ENCODE measurements at places on chromosomes 7 and 10. TPM values are rescaled to one million over a fixed set of nuclear protein-coding genes. Genes with fewer than 3 reads are reported as not detected.

The NOS3 gene
- total RNA-seq, result 9.4 TPM

DNA sequence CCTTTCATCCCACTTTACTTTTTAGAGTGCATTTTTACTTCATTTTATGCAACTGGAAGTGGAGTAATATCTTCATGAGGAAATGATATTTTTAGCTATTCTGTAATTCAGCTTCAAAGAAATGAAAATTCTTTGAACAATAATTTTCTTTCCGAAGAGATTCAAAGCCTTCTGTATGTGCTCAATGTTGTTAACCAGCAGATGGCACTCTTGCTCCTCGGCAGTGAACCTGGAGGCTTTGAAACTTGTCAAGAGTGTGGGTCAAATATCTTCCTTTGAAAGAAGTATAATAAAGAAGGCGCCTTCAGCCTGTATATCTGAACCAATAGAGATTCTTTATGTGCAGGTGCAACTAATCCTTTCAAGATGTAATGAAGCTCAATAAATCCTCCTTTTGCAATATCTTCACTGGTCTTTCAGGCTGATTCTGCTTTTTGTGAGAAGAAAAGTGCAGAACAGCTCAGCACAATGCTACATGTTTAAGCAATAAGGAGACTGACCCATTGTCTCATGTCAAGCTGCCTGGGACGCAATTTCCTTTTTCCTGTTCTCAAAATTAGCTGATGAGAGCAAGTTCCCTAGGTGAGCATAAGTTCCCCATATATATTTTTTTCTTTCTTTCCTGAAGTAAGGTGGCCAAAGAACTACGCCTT lies 258.4 kb downstream of the SEMA3A start:
- DNase-seq, result peak; percentile 39

The POLR2J gene
- 47.4 TPM for total RNA-seq

- DNase-seq, result no peak
Measured at GRCh38 chr7:48017674-48018073, 11.2 kb downstream of the SUN3 start.

DNA sequence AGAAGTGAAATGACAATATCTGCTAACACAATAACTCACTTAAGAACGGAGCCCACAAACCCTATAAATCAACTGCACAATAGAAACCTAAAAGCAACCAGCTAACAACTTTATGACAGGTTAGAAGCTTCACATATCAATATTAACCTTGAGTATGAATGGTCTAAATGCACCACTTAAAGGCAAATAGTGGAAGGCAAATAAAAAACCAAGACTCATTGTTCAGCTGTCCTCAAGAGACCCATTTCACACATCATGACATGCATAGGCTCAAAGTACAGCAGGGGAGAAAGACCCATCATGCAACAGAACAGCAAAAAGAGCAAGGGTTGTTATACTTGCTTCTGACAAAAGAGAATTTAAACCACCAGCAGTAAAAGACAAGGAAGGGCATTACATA lies 46.8 kb downstream of the CDC14C start:
- no peak for DNase-seq

The C10orf67 gene
- 0.43 TPM for total RNA-seq

The SFXN2 gene
- 0.50 TPM for total RNA-seq

DNA sequence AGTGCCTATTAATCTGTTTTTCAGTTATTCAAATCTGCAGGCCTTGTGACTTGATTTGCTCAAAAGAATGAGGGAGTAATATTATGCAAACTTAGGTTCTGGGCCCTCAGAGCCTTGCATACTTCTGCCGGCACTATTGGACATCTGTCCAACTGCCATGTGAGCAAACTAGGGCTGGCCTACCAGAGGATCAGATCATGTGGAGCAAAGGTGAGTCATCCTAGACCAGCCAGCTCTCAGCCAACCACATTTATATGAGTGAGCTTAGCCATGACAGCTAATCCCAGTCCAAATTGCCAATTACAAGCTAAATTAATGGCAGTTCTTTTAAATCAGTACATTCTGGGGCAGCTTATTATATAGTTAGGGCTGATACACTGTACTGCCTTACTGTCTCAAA lies 69.6 kb downstream of the SDHAF3 start:
- DNase-seq, result no peak

GRCh38 chr10:77463499-77463898 lies 174.1 kb downstream of the KCNMA1 start:
- DNase-seq, result no peak

DNA sequence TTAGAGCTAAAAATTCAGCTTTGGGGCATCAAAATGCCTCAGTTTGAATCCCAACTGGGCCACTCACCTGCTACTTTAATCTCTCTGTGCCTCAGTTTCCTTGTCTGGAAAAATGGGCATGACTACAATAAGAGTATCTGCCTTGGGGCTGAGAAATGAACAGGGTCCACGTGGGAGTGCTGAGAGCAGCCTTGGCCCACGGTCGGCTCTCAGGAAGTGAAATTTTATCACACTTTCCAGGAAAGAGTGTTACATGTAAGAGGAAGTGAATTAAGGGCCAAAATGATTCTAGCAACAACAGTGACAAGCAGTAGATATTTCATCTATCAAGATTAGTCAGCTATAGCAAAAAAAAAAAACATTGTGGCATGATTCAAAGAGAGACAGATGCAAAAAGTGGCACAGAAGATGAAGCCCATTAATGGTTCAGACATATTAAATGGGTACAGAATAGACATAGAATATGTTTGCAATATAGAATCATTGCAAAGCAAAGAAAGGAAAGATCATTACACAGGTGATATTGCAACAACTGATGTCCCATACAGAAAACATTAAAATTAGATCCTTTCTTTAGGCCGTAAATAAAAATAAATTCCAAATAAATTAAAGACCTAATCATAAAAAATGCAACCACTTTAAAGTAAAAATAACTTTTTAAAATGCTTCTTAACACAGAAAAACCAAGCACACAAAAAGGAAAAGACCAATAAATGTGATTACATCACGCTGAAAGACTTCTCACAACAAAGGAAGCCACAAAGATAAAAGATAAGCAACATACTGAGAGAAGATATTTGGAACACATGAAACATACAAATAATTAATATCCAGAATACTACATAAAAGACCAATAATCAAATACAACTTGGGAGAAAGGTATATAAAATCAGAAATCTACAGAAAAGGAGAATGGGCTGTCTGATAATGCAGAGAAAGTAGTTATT lies 4.3 kb downstream of the TMEM273 start:
- DNase-seq, result no peak

The HOXA7 gene
- not detected for total RNA-seq

The CPXM2 gene
- total RNA-seq, result 2.6 TPM

The MALRD1 gene
- 0.19 TPM for total RNA-seq

The RSPH10B2 gene
- not detected for total RNA-seq

The RPP30 gene
- total RNA-seq, result 29.5 TPM

DNA sequence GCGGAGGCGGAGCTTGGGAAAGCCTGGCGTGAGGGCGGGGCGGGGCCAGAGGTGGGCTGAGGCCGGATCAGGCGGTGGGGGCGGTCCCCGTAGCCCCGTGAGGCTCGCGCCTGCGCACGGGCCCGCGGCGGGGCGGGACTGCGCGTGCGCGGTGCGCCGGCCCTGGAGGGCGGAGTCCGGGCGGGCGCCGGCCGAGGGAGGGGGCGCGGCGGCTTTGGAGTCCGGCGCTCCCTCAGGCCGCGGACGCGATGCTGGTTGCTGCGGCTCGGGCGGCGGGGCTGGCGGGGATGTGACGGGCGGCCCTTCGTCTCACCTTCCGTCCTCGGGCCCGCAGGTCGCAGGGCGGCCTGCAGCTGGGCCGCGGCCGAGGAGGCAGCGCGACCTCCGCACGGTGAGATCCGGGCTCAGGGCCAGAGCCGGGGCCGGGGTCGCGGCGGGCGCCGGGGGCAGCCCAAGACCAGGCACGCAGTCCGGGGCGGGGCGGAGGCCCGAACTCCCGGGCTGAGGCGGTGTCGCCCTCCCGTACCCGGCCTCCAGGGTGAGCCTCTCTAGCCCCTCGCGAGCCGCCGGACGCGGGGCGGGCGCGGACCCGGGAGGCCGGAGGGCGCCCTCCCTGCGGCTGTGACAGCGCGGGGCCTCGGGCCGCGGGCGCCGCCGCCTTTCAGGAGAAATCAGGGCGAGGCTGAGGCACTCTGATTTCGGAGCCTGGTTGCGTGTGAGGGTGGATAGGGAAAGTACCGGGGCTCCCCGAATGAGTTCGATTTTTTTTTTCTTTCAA lies at the start of gene CCSER2:
CCSER2 (plus strand) TSS at position 172 of the 778 bp plus-strand sequence. CDS start 42,464 bp downstream, outside the sequence.
- peak; percentile 98 for DNase-seq

DNA sequence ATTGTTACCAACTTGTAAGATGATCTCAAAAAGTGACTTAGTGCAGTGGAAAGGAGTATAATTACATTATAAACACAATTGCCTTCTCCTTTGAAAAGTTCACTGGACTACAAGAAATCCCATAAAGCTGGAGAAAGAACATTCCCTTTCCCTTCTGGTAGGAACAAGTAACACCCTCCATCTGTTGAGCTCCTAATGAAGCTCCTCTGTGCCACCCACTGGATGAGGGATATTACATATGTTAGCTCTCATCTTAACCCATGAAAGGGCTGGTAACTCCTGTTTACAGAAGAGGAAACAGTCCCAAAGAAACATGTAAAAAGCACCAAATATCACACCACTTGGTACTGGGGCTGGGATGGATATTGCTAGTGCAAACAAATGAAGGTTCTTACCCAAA lies 8.1 kb downstream of the PGAM1 start:
- DNase-seq, result no peak

GRCh38 chr10:104589871-104590270 lies 51.2 kb upstream of the SORCS3 start:
- no peak for DNase-seq

The TCAF2 gene
- total RNA-seq, result 0.69 TPM

The TSPAN15 gene
- total RNA-seq, result 4.5 TPM

The PMS2 gene
- total RNA-seq, result 8.1 TPM

DNA sequence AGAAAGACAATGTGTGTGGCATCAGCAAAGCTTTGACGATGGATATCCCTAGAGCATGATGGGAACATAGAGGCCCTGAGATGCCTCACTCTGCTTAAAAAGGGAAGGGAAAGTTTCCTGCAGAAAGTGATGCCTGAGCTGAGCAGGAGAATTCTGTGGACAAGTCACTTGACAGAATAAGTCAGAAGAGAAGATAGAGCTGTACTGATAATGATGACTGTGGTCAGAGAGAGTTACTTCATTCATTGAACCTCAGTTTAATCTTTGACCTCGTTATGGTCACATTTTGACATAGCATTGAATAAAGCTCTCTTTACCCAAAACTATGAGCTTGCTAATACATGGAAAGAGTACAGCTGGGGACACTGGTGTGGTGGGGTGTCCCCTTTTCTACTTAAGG lies 7.6 kb downstream of the CUBN start:
- no peak for DNase-seq

DNA sequence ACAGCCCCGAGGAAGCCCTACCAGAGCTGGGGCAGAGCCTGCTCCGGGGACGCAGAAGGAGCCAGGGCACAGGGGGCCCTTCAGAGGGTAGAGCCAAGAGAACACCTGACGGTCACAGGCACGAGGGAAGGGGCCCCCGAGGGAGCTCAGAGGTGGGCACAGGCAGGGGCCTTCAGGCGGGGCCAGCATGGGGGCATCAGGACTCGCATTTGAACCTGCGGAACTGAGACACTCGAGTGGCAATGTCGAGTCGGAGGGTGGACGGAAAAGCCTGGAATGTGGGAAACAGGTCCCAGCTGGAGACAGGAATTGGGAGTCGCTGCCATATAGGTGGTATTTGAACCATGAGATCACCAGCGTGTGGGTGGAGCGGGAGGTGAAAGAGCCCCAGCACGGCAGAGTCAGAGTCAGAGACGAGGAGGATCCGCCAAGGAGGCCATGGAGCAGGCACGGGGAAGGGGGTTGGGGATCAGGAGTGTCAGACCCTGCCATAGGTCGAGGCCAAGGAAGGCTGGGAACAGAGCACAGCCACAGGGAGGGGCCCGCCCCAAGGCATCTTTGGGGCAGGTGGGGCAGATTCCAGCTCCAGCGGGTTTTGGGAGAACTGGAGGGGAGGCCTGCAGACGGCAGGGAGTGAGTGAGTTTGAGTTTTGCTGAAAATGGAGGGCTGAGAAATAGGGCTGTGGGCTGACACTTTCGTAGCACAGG lies 13.8 kb downstream of the STK32C start:
- DNase-seq, result peak; percentile 54

The UPK3B gene
- 0.32 TPM for total RNA-seq

DNA sequence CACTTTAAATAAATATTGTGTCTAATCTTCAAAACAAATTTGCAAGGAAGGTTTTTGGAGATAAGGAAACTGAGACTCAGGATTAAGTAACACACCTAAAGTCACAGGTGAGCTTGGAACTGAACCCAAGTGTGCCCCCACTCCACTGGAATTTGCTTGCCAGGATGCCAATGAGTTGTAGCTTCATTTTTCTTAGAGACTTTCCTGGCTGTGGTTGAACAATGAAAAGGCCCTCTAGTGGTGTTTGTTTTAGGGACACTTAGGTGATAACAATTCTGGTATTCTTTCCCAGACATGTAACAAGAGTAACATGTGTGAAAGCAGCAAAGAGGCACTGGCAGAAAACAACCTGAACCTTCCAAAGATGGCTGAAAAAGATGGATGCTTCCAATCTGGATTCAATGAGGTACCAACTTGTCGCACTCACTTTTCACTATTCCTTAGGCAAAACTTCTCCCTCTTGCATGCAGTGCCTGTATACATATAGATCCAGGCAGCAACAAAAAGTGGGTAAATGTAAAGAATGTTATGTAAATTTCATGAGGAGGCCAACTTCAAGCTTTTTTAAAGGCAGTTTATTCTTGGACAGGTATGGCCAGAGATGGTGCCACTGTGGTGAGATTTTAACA lies 1.5 kb downstream of the IL6 start:
- DNase-seq, result no peak

- DNase-seq, result peak; percentile 11
Measured at GRCh38 chr7:49112222-49112621, 187.9 kb downstream of the CDC14C start.

DNA sequence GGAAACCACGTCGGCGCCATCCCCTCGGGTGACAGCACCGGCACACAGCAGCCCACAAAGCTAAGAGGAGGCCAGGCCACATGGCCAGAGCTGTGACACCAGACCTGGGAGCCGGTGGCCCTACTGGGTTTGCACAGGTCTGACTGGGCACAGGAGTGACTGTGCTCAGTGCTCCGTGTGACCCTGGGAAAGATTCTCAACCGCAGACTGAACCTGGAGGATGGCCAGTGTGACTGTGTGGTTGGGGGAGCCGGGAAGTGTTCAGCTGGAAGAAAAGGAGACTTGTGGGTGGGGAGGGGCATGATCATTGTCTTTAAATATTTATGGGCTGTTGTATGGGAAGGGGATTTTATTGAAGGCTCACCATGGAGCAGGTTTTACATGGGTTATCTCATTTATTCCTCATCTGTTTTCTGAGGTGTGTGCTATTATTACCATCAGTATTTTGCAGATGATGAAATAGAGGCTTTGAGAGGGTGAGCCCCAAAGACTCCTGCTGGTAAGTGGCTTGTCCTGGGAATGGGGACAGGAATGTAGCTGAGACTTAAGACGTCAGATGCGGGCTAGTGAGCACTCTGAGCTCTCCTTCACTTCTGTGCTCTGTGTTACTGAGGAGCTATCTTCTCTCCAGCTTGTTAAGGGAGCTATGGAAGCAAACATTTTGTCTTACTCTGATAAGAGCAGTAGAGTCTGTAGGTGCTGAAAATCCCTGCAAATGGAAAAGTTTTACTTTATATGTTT lies 127.5 kb downstream of the TMEM178B start:
- no peak for DNase-seq

Measured in heart left ventricle (tissue), 16 donors.